ENCODE measurements at places on chromosomes 6 and 20. TPM values are rescaled to one million over a fixed set of nuclear protein-coding genes. Genes with fewer than 3 reads are reported as not detected.

DNA sequence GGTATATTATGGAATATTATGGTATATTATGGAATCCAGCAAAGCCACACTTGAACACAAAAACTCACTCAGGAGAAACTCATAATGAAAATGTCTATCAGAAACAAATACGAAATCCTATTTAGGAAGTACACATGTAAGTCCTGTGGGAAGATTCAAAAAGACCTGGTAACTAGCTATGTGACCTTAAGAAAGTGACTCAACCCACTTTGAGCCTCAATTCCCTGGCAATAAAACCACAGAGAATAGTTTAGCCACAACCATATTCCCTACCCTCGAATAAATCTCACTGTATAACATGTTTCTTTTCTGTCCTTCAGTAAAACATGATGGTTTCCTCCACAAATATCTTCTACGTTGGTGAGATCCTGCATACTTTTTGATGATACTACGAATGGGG, 56.4 kb downstream of the ZMYND8 start:
- no peak for DNase-seq

- no peak for DNase-seq
Measured at GRCh38 chr6:105740946-105741645, 338.2 kb upstream of the PREP start.

Gene ADGB
- total RNA-seq, result not detected

Gene ARMC2
- 7.2 TPM for total RNA-seq

Gene PCMT1
- 148 TPM for total RNA-seq

DNA sequence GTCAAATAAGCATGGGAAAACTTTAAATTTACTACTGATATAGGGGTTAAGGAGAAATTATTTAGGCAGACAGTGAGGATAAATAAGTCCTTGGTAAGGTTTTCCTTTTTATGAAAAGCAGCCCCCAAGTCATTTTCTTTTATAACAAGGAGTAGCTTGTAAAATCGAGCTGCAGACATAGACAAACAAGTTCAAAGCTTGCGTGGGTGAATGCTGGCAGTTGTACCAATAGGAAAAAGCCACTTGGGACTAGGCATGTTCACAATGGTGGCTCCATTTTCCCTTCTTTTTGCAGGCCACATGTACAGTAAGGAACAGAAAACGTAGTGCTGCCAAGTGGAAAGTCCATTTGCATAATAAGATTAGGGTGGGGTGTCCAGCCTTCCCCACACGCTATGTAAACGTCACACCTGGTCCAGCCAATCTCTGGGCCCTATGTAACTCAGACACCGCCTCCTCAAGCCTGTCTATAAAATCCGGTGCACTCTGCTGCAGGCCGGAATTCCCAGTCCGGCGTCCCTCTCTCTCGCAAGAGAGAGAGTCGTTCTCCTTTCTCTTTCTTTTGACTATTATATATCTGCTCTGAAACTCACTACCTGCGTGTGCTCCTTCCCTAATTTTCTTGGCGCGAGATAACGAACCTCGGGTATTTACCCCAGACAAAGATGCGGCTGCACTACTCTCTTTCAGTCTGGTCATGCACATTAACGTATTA, 217.1 kb upstream of the MAN1A1 start:
- DNase-seq, result no peak

Gene WFDC2
- 106 TPM for total RNA-seq

DNA sequence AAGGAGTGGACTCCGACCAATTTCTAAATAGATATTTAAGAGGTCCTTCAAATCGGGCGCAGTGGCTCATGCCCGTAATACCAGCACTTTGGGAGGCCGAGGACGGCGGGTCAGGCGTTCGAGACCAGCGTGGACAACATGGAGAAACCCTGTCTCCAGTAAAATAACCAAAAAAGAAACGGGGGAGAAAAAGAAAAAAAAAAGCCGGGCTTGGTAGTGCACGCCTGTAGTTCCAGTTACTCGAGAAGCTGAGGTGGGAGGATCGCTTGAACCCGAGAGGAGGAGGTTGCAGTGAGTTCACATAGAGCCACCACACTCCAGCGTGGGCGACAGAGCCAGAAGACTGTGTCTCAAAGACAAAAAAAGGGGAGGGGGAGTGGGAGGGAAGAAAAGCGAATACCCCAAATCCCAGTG, 53.3 kb upstream of the HFE start:
- no peak for DNase-seq

DNA sequence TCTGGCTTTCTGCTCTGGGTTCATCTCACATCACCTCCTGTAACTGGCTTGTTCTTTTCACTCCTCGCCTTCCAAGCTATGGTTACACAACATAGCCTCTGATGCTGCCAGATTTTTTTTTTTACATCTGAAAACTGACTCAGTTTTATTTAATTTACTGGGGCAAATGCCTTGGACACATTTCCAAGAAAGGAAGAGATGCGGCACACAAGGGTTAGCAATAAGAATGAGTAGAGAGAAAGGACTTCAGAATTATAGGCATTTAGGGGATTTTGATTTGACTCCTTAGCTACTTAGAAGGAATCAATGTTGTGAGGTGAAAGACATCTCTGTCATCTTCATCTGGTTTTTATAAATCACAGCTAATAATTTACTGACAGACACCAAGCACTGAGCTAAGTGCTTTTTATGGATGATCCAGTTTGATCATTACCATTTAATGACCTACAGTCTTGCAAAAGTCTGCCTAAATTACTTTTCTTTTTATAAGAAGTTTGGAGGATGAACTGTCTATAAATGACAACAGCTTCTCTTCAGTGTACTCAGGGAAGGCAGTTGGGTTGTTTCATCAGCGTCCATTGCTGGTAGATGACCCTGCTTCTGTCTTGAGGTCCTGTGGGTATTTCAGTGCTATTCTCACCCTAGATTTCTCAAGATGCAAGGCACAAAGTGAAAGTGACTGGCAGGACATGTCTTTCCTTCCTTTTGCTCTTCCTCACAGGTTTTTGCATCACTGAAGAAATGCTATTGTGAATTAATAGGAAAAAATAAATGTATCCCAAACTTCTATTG, 31.1 kb downstream of the LAMA4 start:
- no peak for DNase-seq

Gene EPPIN
- not detected for total RNA-seq

GRCh38 chr20:2653556-2654383, 1.3 kb downstream of the NOP56 start:
- DNase-seq, result no peak

- no peak for DNase-seq
Measured at GRCh38 chr6:24692848-24693592, 25.9 kb downstream of the C6orf62 start.

Gene CALHM4
- total RNA-seq, result not detected

DNA sequence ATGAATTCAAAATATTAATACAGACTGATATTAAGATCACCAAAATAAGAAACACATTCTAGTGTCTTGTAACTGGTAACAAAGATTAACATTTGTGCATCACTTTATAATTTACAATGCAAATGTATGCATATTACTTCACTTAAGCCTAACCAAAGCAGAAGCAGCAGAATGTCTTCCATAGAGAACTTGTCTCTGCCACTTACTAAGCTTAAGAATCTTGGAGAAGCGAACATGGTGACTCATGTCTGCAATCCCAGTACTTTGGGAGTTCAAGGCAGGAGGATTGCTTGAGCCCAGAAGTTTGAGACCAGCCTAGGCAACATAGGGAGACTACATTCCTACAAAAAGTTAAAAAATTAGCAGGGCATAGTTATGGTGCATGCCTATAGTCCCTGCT, 18.8 kb downstream of the AK9 start:
- no peak for DNase-seq

Gene TRAPPC3L
- 0.80 TPM for total RNA-seq

Gene CLPSL1
- total RNA-seq, result 1.3 TPM

GRCh38 chr6:18242062-18242851, 22.1 kb downstream of the DEK start:
- DNase-seq, result no peak

Gene SLC2A10
- 26.9 TPM for total RNA-seq

Gene ULBP1
- not detected for total RNA-seq

Gene MUCL3
- not detected for total RNA-seq

Gene PLN
- total RNA-seq, result 2.9 TPM

DNA sequence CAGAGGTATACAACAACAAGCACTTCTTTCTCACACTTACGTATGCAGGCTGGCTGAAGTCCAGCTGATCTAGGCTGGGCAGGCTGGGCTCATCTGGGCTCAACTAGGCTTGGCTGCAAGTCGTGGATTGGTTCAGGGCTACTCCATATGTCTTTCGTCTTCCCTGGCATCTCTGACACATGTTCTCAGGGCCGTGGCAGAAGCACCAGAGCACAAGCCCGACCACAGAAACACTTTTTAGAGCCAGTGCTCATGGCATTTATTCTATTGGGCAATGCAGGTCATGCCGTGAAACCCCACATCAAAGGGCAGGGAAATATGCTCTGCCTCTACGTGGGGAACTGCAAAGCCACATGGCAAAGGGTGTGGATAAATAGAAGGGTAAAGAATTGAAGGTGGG, 93.8 kb downstream of the RIN2 start:
- DNase-seq, result no peak

GRCh38 chr6:170295510-170296422, 4.9 kb upstream of the DLL1 start:
- DNase-seq, result no peak

DNA sequence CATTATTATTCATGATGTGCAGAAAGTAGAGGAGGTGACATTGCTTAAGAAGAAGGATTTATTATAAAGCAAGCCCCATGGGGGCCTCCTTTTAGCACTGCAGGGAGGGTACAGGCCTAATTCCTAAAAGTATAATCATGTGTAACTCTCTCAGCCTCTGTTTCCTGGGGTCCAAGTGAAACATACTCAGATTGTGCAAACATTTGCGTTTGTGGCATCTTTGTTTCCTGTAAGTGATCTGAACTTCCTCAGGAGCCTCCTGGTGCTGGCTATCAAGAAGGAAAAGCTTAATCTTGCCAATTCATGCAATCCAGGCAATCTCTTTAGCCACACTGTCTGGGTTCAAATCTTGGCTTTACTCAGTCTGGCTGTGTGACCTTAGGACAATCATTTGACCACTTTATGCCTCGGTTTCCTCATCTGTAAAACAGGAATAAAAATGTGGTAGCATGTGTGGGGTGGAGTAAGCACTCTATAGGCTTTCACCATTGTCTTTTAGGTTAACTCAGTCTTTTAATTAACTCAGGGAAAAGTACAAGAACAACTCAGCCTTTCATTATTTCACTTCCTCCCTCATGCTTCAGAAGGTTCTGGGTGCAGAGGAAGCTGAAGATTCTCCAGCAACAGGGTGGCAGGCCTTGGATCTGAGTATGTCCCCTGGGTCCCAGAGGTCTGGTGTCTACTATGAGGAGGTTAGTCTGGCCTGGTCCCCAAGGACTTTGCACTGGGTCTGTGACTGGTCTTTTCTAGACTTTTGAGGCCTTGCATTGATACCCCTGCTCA, 831 bp upstream of the SIRPB2 start:
- DNase-seq, result no peak

DNA sequence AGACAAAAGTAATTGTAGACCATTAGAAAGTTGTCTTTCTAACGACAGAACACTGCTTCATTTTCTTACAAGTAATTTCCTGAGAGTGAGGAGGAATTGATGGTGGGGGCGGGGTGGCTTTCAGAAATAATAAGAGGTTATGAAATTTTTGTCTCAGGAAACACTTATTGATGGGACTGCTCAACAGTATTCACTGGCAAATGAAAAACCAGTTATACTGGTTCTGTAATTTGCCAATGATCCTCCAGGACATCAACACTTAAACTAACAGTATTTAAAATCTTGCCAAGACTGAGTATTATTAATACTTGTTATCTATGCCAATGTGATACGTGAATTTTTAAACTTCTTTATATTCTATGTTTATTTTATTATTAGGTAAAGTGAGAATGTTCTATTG, 41.8 kb upstream of the FUT9 start:
- DNase-seq, result no peak

DNA sequence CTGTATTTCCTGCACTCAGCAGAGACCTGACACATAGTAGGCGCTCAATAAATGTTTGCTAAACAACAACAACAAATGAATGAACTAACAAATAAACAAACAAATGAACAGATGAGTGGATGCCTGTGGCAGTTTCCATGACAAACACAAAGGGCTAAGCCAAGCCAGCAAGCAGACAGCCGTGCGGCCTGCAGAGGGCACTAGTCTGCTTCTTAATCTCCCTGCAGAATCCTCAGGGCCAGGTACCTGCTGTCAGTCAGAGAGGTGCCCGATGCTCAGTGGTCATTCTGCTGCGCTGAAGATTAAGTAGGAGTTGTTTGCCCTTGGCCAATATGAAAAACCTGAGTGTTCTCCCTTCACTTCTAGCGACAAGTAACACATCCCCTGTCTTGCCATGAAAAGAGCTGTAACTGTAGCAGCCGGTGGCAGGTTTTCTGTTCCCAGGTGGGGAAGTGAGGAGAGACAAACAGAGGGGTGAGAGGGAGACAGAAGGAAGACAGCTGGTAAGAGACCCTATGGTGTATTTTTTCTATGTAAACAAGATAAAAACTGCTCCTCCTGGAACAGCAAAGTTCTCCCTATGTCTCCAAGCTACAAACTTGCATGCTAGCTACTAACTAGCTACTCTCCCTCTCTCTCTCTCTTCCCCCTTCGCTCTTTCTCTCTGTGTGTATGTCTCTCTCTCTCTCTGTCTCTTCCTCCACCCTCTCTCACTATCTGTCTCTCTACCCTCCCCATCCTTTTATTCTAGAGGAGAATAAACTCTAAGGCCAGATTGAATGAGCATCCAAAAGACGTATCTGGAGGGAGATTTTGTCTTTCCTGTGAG, at the start of gene MC3R:
Gene MC3R, plus strand, starts transcription at position 779 of the 829 bp plus-strand sequence. CDS start 112 bp downstream, outside the sequence.
- DNase-seq, result peak; percentile 40

Gene ANKRD66
- not detected for total RNA-seq

DNA sequence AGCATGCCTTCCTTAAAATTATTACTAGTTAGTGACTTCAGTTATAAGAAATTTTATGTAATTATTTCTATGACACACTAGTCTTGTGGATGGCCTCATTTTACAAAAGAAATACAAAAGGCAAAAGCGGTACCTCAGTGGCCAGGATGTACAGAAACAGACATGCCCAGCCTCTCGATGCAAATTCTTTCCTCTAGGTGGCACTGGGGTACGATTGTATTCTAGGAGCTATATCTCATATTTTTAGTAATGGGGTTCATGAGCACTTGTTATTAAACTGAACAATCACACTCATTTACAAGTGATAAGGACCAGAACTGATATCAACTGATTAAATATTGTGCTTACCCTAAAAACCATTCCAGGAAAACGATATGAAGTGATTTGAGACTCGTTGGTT, 59.8 kb downstream of the SOD2 start:
- no peak for DNase-seq

GRCh38 chr6:138503881-138504680, 4.8 kb upstream of the NHSL1 start:
- DNase-seq, result no peak

GRCh38 chr20:1335961-1336698, 7.2 kb upstream of the SDCBP2 start:
- DNase-seq, result no peak

DNA sequence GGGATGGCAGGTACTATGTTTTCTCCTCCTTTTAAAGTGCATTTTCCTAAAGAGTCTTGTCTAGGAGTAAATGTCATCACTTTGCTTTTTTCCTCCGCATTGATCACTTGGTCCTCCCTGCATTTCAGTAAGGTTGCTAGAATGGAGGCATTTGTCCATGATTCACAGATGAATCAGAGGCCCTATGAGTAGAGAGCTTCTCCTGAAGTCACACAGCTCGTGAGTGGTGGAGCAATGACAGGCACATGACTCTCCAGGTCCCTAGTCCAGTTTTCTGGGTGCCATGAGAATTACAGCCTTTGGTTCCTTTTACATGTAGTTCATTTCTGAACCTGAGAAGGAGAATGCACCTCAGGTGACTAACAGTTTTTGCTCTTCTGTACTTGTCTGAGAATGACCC, 50.5 kb downstream of the HLA-A start:
- no peak for DNase-seq

Gene AGER
- 1.8 TPM for total RNA-seq
